ENCODE measurements at places on chromosomes 2 and 18.

GRCh38 chr2:28406276-28407096 is 13.8 kb downstream of the FOSL2 start:
- peaks cover 100% of the 10 kb centered on the region for H3K36me3 ChIP-seq
- no peak overlapping the region for H3K4me3 ChIP-seq
- DNase-seq, result no peak
- H3K4me1 ChIP-seq, result peaks cover 47% of the 10 kb centered on the region

- no peaks in the 10 kb centered on the region for H3K36me3 ChIP-seq
- no peaks in the 10 kb centered on the region for H3K4me1 ChIP-seq
- H3K27me3 ChIP-seq, result no peaks in the 10 kb centered on the region
Observed at GRCh38 chr2:56040834-56041233, 117.3 kb upstream of the EFEMP1 start.

DNA sequence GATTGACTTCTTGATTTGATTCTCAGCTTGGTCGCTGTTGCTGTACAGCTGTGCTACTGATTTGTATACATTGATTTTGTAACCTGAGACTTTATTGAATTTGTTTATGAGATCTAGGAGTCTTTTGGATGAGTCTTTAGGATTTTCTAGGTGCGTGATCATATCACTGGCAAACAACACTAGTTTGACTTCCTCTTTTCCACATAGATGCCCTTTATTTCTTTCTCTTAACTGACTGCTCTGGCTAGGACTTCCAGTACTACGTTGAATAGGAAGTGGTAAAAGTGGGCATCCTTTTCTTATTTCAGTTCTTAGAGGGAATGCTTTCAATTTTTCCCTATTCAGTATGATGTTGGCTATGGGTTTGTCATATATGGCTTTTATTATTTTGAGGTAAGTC is 101.3 kb downstream of the OSBPL1A start:
- no peaks in the 10 kb centered on the region for H3K4me1 ChIP-seq
- no peak overlapping the region for H3K27ac ChIP-seq
- no peak for DNase-seq
- H3K4me3 ChIP-seq, result no peak overlapping the region

DNA sequence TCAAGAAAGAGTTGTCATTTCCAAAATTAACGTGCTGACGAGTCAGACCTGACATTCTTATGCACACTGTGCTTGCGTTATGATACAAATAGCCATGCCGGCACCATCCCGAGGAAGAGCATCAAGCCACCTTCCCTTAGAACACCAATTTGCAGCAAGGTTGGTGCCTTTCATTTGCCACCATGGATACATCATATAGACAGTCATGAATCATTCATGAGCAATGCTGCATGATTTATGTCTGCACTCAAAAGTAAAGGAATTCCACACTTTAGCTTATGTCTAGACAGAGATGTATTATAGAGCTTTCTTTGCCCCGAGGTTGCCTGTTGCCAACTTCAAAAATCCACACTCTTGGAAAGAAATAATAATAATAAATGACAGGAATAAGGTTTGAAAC is 166.9 kb downstream of the VWC2L start:
- H3K27ac ChIP-seq, result no peak overlapping the region
- H3K4me3 ChIP-seq, result no peak overlapping the region
- peaks cover 6% of the 10 kb centered on the region for H3K4me1 ChIP-seq
- H3K27me3 ChIP-seq, result no peaks in the 10 kb centered on the region
- no peak for DNase-seq
- H3K36me3 ChIP-seq, result no peaks in the 10 kb centered on the region

- H3K4me1 ChIP-seq, result peaks cover 6% of the 10 kb centered on the region
- H3K4me3 ChIP-seq, result no peak overlapping the region
- H3K27me3 ChIP-seq, result no peaks in the 10 kb centered on the region
- no peak for DNase-seq
- H3K27ac ChIP-seq, result no peak overlapping the region
Observed at GRCh38 chr2:233426619-233427342, 72.5 kb downstream of the DGKD start.

- H3K4me3 ChIP-seq, result no peak overlapping the region
- no peaks in the 10 kb centered on the region for H3K36me3 ChIP-seq
- H3K27me3 ChIP-seq, result no peaks in the 10 kb centered on the region
- H3K27ac ChIP-seq, result no peak overlapping the region
- no peak for DNase-seq
- no peaks in the 10 kb centered on the region for H3K4me1 ChIP-seq
Observed at GRCh38 chr2:30366199-30366691, 80.8 kb upstream of the LCLAT1 start.

Data from tibial nerve (tissue), 4 donors.